SW 1271 (cell line): ENCODE measurements at places on chromosomes 11 and 22.

DNA sequence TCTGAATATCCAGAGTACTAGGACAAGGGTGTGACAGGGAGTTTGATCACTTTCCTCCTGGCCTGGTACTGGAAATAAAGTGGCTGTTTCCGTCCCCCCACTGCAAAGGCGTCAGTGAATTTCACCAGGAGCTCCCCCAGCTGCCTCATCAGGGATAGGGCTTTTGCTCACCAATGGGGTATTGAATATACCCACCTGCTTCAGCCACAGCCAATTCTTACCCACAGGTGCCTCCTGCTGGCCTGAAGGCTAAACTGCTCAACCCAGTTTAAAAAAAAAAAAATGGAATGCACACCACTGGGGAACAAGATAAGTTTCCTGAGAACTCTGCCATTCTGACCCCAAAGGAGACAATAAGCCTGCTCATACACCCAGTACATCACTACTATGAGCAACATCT is 65.3 kb upstream of the MS4A8 start:
- DNase-seq, result no peak

DNA sequence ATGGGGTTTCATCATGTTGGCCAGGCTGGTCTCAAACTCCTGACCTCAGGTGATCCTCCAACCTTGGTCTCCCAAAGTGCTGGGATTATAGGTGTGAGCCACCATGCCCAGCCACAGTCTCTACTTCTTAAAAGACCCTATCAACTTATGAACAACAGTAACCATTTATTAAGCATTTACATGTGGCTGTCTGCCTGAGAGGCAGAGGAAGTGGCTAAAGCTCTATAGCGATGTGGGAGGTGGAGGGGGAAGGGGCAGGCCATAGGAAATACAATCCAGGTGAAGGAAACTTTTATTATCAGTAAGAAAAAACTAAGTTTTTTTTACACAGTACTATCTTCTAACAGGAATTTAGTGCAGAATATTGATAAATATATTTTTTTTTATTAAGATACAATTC is 87.8 kb upstream of the PHOX2A start:
- no peak for DNase-seq

DNA sequence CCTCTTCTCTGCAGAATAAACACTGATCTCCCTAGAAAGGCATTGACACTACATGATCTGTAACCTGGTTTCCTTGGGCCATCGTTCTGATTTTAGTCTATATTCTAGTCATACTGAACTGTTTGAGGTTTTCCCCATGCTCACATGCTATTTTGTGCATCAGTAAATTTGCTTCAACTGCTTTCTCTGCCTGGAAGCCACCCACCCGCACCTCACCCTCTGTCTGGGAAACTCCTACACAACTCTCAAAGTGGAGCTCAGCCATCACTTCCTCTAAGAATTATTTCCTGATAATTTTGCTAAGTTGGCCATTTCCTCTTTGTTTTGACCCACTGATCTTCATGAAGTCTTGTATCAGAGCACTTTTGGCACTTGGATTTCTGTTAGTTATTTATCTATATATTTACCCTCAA is 36.1 kb downstream of the MMP20 start:
- DNase-seq, result no peak

GRCh38 chr11:75350743-75351540 is 519 bp downstream of the ARRB1 start:
- no peak for DNase-seq

- DNase-seq, result peak; percentile 5
These were observed 1152.4 kb downstream of the LRRC4C start for GRCh38 chr11:40306938-40307548.

DNA sequence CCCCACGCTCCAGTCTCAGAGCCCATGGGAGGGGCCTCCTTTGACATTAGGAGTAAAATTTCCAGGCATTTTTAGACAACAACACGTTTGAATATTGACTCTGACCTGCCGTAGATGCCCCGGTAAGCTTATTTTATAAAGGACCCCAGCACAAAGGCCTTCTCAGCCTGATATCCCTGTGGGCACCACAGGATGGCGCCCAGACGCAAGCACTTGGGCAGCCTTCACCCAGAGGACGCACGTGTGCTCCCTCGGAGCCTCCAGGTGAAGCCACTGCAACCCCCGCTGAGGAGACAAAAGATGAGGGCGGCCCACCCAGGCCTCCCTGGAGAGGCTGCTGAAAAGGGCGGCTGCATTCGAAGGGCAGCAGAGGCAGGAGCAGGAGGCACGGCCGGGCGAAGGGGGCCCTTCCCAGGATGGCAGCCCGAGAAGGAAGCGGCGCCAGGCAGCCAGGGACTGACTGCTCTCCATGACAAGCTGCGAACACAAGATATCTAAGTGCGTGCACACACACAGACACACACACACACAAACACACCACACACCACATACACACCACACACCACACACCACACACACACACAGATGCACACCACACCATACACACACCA is 15.2 kb upstream of the TH start:
- peak; percentile 17 for DNase-seq

DNA sequence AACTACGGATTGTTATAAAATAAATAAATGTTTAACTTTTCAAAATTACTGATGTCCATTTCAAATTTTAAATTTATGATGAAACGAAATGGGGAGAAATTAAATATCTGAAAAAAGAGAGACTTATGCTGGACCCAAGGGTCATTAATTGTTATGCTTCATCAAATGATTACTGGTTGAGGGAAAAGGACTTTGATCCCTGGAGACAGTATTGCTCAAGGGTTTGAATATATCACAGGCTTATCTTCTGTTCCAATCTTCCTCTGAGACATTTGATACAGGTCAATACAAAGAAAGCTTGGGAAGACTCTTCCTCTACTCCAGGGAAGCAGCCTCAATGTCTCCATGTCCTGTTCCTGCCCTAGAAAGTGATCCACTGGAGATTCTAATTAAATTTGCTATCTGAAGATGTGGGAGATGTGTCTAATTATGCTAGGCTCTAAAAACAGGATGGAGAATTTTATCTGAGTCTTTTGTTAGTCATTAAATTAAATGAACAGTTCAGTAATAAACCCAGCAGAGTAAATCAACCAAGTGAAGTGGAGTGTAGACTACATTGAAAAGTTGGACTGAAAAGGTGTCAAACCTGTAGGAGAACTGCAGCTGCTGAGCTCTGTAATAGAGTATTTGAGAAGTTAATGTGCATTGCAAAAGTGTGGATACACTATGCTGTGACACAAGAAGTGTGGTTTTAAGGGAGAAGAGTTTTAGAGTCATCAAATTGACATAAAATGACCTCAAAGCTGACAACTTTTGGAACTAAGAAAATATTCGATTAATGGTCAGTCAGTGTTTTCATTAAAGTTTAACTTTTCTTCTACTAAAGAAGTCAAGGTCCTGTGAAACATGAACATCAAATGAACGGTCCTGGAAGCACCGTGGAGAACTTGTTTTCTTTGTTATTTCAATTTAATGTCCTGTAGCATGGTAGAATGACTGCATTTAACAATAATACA is 623.7 kb upstream of the CCDC90B start:
- DNase-seq, result no peak

GRCh38 chr11:64314805-64315561 is 2.4 kb downstream of the TRMT112 start:
- DNase-seq, result no peak

- no peak for DNase-seq
These were observed 24.6 kb downstream of the ATG16L2 start for GRCh38 chr11:72838691-72839305.

DNA sequence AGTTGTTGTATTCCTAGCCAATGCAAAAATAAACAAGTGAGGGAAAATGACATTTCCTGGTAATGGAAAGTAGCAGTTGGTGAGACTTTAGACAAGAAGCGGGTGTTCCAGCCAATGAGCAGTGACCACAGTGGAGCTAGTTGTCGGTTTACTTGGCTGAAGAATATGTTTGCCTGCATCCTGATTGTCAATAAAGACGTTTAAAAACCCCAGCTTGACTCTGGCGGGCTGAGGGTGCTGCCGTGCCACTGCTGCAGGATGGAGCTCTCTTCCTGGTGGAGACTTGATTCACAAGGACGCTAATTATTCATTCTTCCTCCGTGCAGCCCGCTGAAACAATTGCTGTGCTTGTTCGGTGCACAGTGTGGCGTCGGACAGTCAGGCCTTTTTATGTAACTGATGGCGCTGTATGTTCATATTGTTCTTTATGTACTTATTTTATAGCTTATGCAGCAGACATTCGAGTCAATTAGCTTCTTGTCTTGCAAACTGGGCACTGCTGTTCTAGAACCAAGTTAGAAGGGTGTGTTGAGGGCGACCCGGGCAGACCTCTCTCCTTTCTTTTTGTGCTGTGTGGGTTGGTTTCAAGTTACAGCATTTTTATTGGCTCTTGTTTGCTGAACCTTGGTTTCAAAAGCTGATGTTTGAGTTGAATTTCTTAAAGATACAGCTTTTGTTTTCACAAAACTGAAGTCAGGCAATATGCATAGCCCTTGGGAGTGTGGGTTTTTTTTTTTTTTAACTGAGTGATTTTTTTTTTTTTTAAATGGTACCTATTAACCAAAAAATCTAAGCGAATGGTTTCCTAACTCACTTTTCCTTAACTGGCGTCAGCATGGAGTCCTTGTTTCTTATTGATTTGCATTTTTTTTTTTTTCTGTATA is 153.9 kb downstream of the TEAD1 start:
- DNase-seq, result no peak
